ENCODE measurements at places on chromosomes 16 and 17.
A peak's percentile ranks its signal among the peaks of the same experiment; 100 is the strongest.

DNA sequence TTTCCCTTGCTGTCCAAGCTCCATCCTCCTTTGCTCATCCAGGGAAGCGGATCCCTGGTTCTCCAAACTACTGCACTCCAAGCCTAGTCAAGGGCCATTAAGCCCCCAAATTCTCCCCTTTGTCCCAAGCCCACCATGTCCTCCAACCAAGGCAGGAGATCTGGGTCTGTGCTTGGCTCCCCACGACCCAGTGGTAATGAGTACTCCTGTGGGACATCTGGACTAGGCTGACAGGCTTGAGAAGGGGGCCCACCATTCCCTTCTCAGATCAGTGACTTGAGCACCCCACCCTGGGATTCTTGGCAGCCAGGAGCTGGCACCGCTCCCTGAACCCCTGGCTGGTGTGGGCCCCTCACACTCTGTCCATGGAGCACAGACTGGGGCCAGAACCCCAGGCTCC lies 17.1 kb downstream of the OSBPL7 start:
- DNase-seq: no peak

GRCh38 chr16:62408760-62409159 lies 372.5 kb upstream of the CDH8 start:
- no peak for DNase-seq

DNA sequence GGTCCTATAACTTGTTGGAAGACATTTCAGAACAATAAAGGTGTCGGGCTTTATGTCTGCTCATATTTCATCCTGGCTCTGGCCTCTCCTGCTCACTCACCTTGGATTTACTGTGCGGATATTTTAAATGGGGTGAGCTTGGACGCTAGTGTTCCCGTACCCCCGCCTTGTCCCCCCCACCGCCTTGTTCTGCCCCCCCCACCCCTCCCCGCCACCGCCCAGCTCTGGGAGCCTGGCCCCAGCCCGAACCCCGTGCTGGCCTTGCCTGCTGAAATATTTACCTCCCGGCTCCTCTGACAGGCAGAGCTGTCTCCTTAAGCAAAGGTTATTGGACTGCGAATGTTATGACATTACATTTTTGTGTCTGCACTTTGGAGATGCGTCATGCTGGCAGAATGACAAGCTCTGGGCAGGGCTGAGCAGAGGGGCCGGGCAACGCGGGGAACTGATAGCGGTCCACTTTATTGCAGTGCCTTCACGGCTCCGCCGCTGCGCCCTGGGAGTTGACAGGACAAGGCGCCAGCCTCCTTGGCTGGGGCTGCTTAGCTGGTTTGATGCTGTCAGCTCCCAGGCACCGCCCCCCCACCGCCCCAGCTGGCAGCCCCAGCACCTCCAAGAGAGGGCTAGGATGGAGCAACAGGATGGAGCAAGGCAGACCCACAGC lies 222.5 kb upstream of the GSE1 start:
- peak; percentile 72 for DNase-seq

DNA sequence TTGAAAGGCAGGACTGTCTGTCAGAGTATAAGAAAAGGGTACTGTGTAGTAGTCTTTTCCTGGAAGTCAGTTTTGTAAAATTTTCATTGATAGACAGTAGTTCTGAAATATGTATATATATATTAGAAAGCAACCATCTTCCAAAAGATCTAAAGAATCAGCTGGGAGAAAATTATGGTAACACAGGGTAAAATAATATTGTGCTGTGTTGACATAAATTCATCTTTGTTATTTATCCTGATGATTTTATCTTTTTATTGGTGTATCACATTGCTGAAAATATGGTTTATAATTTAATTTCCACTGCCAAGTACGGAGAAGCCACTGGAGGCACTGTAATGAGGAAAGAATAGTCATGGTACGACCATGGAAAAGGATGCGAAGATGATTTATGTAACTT lies 324.9 kb downstream of the CA10 start:
- DNase-seq: no peak

DNA sequence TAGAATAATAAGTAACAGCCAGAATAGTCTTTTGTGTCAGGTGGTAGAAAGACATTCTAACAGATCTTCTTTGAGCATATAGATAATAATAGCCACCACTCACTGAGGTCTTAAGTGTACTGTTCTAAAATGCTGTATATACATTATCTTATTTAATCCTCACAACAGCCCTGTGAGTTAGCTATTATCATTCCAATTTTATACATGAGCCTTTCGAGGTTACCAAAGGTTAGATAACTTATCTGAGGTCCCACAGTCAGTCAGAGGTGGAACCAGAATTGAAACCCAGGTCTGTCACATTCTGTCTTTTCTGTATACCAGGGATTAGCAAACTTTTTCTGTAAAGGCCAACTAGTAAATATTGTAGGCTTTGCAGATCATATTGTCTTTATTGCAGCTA lies 23.2 kb downstream of the REXO5 start:
- DNase-seq: no peak

- peak; percentile 26 for DNase-seq
Observed at GRCh38 chr17:4711661-4712181, 1.3 kb downstream of the ARRB2 start.

DNA sequence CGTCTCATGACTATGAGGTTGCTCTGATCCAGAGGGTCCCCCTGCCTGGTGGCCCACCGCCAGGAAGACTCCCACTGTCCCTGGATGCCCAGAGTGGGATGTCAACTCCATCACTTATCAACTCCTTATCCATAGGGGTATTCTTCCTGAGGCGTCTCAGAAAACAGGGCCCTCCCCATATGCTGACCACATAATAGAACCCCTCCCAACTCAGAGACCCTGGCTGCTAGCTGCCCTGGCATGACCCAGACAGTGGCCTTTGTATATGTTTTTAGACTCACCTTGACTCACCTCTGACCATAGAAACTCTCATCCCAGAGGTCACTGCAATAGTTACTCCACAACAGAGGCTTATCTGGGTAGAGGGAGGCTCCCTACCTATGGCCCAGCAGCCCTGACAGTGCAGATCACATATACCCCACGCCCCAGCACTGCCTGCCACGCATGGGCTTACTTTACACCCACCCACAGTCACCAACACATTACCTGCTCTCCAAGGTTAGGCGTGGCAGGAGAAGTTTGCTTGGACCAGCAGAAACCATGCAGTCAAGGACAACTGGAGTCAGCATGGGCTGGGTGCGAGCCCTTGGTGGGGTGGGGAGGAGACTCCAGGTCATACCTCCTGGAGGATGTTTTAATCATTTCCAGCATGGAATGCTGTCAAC lies 2.3 kb upstream of the G6PC1 start:
- no peak for DNase-seq

DNA sequence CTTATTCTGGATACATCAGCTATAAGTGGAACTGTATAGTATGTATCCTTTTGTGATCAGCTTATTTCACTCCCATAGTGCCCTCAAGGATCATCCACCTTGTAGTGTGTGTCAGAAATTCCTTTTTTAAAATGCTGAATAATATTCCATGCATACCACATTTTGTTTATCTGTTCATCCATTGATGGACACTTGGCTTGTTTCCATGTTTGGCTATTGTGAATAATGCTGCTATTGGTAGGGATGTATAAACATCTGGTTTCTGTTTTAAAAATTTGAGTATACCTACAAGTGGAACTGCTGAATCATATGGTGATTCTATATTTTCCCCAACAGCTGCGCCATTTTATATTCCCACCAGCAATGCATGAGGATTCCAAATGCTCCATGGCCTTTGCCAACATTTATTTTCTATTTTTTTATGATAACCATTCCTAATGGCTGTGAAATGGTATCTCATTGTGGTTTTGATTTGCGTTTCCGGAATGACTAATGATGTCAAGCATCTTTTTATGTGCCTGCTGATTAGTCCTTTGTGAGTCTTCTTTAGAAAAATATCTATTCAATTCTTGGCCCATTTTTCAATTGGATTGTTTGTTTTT lies 11.6 kb downstream of the RCVRN start:
- DNase-seq: no peak

- DNase-seq: peak; percentile 89
Observed at GRCh38 chr17:57597531-57598453, 147.3 kb downstream of the CCDC182 start.

GRCh38 chr16:57091200-57091974 lies 996 bp upstream of the CPNE2 start:
- peak; percentile 72 for DNase-seq

DNA sequence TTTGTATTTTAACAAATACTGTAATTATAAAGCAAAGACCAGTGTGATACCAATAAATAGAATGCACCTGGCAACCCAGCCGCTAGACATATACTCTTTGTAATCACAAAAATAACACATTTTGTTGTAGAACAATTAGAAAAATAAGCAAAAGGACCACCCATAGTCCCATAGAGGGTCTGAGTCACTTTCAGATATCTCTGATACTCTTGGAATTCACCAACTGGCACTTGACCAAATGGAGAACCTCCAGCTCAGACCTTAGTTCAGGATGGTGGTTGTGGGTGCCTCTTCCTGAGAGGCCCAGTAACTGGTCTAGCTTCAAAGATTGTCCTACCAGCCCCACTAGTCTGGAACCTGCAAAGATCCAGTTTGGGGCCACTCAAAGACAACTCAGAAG lies 789 bp upstream of the TERF2 start:
- no peak for DNase-seq

- DNase-seq: peak; percentile 91
Observed at GRCh38 chr16:14013571-14014283, 57.4 kb upstream of the MRTFB start.

GRCh38 chr16:76278980-76279379 lies 1.8 kb downstream of the CNTNAP4 start:
- peak; percentile 25 for DNase-seq

- DNase-seq: no peak
Observed at GRCh38 chr17:74006371-74006770, 197.1 kb upstream of the RPL38 start.

DNA sequence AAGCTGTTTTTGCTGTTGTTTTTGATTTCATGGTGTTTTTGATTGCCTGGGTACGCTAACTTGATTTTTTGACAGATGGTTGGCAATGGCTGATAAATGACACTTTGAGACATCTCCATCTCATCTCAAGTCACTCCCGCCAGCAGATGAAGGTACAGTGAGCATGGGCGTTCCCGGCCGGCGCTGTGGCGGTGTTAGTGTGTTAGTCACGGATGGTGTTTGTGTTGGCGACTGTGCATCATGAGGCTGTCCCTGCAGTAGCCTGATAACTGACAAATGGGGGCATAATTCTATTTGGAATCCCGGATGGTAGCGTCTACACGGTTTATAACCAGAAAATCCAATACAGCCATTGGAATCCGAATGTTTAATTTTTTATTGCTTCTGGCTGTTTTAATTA lies 81.6 kb upstream of the ZNF750 start:
- no peak for DNase-seq

GRCh38 chr17:27566671-27567562 lies 64.1 kb upstream of the LGALS9 start:
- no peak for DNase-seq
